Astrocyte (in vitro differentiated cells and primary cell): ENCODE measurements at places on chromosomes 1 and 21.

- DNase-seq: no peak
These were observed 59.3 kb downstream of the AK4 start for GRCh38 chr1:65207317-65207716.

GRCh38 chr1:42552636-42553035, 89.5 kb downstream of the CCDC30 start:
- no peak for DNase-seq

- DNase-seq: no peak
These were observed 6.4 kb downstream of the PCP4 start for GRCh38 chr21:39873687-39874086.

GRCh38 chr1:4483021-4483625, 171.3 kb upstream of the AJAP1 start:
- DNase-seq: no peak

GRCh38 chr1:66298464-66298863, 235.5 kb upstream of the SGIP1 start:
- peak; percentile 52 for DNase-seq

DNA sequence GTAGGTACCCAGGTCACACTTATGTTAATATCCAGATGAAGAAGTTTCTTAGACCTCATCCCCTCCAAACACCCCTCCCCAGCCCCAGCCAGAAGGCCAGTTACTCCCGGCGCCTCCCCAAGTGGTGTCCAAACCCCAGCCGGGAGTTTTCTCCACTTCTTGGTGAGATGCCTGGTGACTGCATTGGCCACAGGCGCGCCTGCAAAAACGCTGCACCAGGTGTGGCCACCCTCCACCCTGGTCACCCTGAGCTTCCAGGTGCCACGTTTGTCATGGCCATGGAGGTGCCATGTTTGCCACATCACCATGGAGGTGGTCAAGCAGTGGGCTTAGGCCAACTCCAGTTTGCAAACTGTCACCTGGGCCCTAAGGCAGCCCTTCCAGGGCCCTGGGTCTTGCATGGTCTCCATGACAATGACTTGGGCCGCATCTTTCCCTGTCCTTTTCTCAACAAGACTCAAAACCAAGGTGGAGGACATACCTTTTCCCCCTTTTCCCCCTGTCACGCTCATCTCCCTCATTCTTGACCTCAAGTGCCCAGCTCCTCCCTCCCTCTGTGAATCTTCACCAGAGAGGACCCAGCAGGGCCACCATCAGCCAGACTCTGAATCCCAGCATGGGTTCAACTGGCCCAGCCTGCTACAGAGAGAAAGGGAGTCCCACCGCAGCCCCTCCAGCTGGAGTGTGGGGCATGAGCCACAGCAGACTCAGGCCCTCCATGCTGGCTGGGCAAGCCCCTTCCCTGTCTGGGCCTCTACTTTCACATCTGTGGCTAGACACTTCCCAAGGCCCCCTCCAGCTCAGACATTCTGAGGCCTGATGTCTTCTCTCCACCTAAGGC, 125.9 kb upstream of the ZBTB40 start:
- DNase-seq: no peak

- DNase-seq: no peak
These were observed 30.7 kb downstream of the SLC2A1 start for GRCh38 chr1:42927920-42928505.

DNA sequence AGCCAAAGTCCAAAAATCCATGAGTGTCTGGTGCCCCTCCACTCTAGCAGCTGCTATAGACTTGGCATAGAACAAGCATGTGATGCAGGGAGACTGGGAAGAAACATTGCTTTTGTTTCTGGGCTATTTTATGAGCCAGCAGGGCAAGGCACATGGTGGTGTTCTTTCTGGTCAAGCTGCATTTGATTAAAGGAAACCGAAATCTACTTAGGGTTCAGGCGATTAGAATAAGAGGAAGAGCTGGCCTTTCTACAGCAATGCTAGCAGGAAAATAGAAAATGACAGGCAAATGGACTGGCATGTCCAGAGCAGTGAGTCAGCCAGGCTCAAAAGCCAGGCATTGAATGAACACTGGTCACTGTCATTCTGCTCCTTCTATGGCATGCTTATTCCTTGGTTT, 28.5 kb upstream of the ARHGAP29 start:
- DNase-seq: no peak

DNA sequence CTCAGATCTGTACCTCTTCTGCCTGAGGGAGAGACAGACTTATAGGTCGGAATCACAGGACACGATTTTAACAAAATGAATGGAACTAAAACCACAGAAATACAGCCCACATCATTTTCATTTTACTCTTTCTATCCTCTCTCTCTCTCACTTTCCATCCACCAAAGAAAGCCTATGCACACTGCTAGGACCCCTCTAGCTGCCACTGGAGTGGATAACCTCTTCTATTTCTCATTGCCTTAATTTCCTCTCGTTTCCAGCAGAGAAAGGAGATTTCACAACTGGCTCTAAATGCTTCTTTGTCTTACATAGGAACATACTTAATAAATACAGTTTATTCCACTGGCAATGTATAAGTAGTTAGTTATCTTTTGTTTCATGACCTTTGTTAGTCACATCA, 867.8 kb upstream of the ADGRL4 start:
- DNase-seq: no peak

GRCh38 chr21:37603129-37603528, 236.6 kb downstream of the DYRK1A start:
- no peak for DNase-seq

- no peak for DNase-seq
These were observed 37.5 kb downstream of the GPR88 start for GRCh38 chr1:100575406-100575805.

GRCh38 chr1:38746941-38747600, 112.5 kb downstream of the RRAGC start:
- no peak for DNase-seq

- DNase-seq: peak; percentile 19
These were observed 50.3 kb upstream of the L1TD1 start for GRCh38 chr1:62144238-62144831.

- DNase-seq: no peak
These were observed 11.4 kb downstream of the FAM229A start for GRCh38 chr1:32350785-32351398.

DNA sequence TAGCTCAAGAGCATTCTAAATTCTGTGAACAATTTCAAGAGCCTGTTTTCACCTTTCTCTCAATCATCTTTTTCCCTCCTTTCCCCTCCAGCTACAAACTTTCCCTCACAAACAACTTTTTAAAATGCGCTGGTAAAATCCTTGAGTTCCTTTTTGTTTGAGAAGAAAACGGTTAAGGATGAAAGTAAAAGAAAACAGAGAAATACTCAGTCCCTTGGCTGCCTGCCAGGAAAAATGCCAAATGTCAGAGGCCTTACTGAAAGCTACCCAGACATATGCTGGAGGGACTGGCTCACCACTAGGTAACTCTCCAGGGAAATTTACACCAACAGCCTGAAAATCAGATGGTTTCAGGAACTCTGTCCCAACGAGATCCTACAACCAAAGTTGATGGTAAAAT, 11.0 kb upstream of the SERBP1 start:
- peak; percentile 48 for DNase-seq

DNA sequence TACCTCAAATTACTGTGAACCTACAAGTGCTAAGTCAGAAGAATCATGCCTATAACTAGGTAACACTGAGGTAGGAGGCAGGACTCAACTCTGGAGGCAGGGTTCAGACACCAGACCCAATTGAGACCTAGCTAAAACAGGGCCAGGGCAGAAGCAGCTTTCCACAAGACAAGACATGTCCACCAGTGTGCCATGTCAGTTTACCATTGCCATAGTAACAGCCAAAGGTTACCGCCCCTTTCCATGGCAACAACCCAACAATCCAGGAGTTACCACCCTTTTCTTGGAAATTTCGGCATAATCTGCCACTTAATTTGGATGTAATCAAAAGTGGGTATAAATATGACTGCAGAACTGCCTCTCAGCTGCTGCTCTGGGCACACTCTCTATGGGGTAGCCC, 432.3 kb downstream of the DPYD start:
- DNase-seq: no peak

DNA sequence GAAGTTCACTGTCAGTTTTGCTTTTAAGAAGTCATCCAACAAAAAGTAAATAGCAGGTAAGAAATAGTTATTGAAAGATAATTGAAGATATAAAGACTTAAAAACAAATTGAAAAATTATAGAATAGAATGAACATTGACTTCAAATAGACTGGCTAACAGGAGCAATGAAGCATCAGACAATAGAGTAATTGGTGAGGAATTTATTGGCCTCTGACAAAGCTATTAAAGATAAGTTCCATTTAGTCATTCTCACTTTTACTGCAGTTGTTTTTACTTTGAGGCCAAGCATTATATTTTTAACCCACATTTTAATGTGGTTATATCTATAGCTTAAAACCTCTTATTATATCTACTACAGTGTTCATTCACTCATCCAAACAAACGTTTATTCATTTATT, 228.8 kb upstream of the ADGRL2 start:
- peak; percentile 20 for DNase-seq
